ENCODE measurements at places on chromosomes 1 and 21.
A peak's percentile ranks its signal among the peaks of the same experiment; 100 is the strongest.

- DNase-seq, result no peak
Observed at GRCh38 chr1:30687886-30688285, 35.5 kb downstream of the MATN1 start.

- DNase-seq, result no peak
Observed at GRCh38 chr1:154198756-154199562, 7.1 kb upstream of the TPM3 start.

GRCh38 chr1:184860535-184860934, 105.9 kb upstream of the EDEM3 start:
- DNase-seq, result no peak

GRCh38 chr1:214505134-214505533, 46.3 kb downstream of the PTPN14 start:
- peak; percentile 52 for DNase-seq

DNA sequence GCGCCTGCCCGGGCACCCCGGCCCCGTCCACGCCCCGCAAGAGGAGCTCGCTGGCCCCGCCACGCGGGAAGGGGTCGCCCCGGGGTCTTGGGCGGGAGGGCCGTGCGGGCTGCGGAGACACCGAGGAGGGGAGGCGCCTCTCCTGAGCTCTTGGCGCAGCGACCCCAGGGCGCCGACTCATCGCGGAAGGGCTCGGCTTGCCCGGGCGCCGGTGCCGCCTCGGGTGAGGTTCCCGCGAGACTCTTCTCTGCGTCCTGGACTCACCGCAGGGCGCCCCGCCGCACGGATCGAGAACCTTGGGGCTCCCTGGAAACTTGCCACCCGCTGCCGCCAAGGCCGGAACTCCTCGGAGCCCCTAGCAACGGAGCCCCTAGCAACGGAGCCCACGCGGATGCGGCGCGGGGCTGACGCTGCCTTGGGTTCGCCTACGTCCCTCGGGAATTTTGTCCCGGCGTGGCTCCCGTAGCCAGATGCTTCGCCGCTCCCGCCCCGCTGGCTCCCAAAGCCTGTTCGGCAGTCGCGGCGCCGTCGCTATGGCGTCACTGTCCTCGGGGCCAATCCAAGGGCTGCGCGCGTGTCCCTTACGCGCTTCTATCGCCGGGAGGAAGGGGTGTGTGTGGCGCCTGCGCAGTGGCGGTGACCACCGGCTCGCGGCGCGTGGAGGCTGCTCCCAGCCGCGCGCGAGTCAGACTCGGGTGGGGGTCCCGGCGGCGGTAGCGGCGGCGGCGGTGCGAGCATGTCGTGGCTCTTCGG, at the start of gene ATAD3A:
Gene ATAD3A (plus strand): TSS at position 630 of the 753 bp plus-strand sequence. CDS start 107 bp downstream, at position 737.
- DNase-seq, result peak; percentile 99

- DNase-seq, result no peak
Observed at GRCh38 chr1:185297982-185298381, 19.1 kb downstream of the IVNS1ABP start.

GRCh38 chr1:236099355-236099974, 34.6 kb upstream of the NID1 start:
- DNase-seq, result no peak

GRCh38 chr1:236522937-236523703, 662 bp upstream of the LGALS8 start:
- DNase-seq, result peak; percentile 45

DNA sequence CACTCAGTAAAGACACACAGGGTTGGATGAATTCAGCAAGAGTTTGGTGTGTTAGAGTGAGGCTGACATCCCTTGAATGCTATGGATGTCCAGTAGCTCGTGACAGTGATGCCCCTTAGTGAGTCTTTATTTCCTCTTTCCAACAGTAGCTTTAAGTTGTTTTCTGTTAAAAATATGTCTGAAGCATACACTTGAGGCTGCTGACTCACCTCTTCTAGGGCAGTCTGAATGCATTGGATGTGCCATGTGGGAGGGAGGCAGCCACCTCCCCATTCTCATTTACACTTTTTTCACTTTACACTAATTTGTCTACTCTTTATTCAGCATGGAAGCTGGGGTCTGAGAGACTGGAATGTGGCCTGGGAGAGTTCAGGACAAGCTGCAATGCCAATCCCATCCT, 17.6 kb downstream of the NOS1AP start:
- DNase-seq, result no peak

- DNase-seq, result no peak
Observed at GRCh38 chr1:241722947-241723346, 70.9 kb downstream of the WDR64 start.

DNA sequence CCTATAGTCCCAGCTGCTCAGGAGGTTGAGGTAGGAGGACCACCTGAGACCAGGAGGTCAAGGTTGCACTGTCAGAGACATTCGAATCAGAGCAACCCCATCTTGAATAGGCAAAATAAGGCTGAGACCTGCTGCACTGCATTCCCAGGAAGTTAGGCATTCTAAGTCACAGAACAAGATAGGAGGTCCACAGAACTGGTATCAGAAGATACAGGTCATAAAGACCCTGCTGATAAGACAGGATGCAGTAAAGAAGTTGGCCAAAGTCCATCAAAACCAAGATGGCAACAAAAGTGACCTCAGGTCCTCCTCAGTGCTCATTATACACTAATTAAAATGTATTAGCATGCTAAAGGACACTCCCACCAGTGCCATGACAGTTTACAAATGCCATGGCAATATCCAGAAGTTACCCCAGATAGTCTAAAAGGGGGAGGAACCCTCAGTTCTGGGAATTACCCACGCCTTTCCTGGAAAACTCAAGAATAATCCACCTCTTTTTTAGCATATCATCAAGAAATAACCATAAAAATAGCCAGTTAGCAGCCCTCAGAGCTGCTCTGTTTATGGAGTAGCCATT, 65.2 kb upstream of the KLHDC7A start:
- DNase-seq, result no peak

GRCh38 chr1:180646547-180646946, 14.7 kb downstream of the XPR1 start:
- DNase-seq, result no peak

DNA sequence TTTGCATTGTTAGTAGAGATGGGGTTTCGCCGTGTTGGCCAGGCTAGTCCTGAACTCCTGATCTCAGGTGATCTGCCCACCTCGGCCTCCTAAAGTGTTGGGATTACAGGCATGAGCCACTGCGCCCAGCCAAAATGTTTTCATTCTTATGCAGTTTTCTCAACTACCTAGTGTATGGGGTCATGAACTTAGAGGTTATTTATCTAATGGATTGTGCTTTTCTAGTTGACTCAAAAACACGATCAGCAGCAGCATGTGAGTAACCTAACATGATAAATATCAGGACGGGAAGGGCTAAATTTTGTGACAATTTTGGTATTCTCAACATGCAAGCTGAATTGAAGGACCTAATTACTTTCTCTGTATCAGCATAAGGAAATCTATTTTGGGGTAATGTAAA, 9.2 kb upstream of the CD84 start:
- DNase-seq, result no peak

GRCh38 chr1:205858141-205858961, 8.4 kb upstream of the PM20D1 start:
- DNase-seq, result no peak

GRCh38 chr1:198649232-198649967, 10.6 kb downstream of the PTPRC start:
- DNase-seq, result no peak

GRCh38 chr1:213273546-213273945, 222.5 kb downstream of the RPS6KC1 start:
- DNase-seq, result no peak

DNA sequence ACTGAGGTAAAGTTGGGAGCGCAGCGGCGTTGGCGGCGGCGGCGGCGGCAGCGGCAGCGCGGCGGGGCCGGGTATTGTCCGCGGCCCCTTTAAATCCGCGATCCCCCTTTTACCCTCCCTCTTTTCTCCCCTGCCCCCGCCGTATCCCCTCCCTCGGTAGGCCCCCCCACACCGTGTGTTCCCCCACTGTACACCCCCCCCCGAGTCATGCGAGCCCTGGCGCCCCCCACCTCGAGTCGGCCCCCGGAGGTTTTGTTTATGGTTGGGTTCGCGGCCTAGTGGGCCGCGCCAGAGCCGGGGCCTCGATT, 169 bp downstream of the UBAP2L start:
- DNase-seq, result no peak

- DNase-seq, result no peak
Observed at GRCh38 chr1:211610779-211611556, 32.0 kb upstream of the SLC30A1 start.

GRCh38 chr1:100931716-100932115, 35.8 kb downstream of the SLC30A7 start:
- DNase-seq, result no peak

DNA sequence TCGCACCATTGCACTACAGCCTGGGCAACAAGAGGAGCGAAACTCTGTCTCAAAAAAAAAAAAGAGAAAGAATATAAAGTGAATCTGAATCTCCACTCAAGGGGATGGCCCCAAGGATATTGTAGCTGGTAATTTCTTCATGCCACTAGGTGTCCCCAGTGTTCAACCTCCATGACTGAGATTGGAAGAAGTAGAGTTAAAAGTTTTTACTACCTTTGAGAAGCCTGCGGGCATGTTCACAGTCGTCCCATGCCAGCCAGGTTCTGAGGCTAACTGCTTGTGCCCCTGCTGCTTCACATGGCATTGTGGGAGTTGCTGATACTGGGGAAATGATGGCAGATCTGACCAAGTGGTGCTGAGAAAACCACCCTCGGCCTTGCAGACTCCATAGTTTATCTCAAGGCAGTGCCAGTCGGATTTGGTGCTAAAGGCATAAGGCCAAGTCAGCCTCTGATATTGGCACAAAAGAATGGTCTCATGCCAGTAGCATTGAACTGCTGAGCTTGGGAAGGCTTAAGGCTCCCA, 10.8 kb upstream of the SHISA4 start:
- peak; percentile 58 for DNase-seq

DNA sequence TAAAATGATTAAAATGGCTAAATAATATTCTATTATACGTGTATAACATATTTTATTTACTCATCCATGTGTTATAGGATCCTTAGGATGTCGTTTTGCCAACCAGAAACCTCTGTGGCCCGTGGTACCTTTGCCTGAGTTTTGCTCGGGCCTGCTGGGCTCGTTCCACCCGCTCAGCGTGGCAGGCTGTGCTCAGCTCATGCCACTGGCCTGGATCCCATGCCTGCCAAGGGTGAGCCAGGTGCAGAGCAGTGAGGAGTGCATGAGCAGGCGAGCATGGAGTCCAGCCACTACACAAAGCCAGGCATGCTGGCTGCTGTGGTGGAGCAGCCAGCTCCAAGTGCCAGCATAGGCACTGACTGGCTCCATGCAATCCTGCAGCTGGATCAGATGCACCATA, 417.2 kb downstream of the TTLL7 start:
- DNase-seq, result no peak

GRCh38 chr21:25567472-25567871, 39.8 kb downstream of the MRPL39 start:
- DNase-seq, result no peak

- DNase-seq, result no peak
Observed at GRCh38 chr1:198560161-198560560, 19.7 kb upstream of the ATP6V1G3 start.

GRCh38 chr21:37458669-37459276, 92.2 kb downstream of the DYRK1A start:
- no peak for DNase-seq
